CD4-positive, alpha-beta T cell treated with Interleukin-15 for 4 hours (primary cell): ENCODE measurements at places on chromosomes 5 and 9.

- no peak for DNase-seq
These were observed 440.5 kb upstream of the WWC1 start for GRCh38 chr5:167850911-167851310.

GRCh38 chr5:141479776-141480175, 4.0 kb downstream of the PCDHGC3 start:
- no peak for DNase-seq

DNA sequence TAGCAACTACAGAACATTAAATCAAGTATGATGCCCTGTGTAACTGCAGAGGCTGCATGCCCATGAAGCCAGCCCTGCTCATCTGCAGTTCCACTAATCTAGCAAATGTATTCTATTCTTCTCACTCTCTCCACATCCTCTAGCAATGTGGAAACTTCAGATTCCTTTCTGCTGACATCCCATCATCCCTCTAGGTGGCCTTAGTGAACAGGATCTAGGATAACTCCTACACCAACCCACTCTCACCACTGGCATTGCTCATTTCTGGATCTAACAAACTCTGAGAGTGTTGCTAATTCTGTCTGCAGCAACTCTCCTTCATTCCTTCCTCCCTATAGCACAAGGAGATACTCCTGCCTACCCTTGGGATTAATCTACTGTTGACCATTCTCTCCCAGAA, 80.8 kb downstream of the FAM81B start:
- DNase-seq, result no peak

- no peak for DNase-seq
These were observed 19.0 kb upstream of the C1QTNF3 start for GRCh38 chr5:34061993-34062392.

DNA sequence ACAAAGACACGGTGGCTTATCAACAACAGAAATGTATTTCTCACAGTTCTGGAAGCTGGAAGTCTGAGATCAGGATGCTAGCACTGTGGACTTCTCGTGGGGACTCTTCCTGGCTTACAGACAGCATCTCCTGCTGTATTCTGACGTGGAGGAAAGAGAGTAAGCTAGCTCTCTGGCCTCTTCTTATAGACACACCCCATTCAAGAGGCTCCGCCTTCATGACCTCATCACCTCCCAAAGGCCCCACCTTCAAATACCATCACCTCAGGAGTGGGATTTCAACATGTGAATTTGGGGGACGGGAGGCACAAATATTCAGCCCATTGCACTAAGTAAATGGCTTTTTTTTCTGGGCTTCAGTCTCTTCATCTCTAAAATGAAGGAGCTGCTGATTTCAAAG, 27.6 kb downstream of the KCNMB1 start:
- no peak for DNase-seq

GRCh38 chr9:130347931-130348330, 82.4 kb downstream of the HMCN2 start:
- no peak for DNase-seq

GRCh38 chr9:125878164-125878631, 131.0 kb downstream of the PBX3 start:
- no peak for DNase-seq

GRCh38 chr5:163995206-163995605, 489.8 kb downstream of the MAT2B start:
- no peak for DNase-seq

- DNase-seq, result no peak
These were observed 56.2 kb upstream of the TRAF1 start for GRCh38 chr9:120982836-120983235.
